ENCODE measurements at places on chromosomes 12 and 14.

DNA sequence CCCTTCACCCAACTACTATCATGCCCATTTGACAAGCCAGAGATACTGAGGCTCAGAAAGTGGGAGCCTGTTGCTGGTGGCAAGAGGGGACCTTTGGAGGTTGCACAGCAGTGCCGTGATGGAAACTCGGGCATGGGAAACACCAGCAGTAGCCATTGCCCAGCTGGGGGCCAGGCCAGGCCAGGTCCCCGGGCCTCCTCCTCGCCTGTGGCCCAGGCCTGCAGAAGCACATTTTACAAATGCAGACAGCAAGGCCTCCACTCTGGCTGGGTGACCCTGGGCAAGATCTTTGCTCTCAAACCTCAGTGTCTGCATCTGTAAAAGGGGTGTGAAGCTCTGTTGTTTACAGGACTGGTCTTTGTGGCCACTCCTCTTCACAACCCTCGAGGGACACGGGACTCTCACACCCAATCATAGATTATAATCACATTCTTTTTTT, 4.5 kb upstream of the SH2B3 start:
- no peak for DNase-seq

DNA sequence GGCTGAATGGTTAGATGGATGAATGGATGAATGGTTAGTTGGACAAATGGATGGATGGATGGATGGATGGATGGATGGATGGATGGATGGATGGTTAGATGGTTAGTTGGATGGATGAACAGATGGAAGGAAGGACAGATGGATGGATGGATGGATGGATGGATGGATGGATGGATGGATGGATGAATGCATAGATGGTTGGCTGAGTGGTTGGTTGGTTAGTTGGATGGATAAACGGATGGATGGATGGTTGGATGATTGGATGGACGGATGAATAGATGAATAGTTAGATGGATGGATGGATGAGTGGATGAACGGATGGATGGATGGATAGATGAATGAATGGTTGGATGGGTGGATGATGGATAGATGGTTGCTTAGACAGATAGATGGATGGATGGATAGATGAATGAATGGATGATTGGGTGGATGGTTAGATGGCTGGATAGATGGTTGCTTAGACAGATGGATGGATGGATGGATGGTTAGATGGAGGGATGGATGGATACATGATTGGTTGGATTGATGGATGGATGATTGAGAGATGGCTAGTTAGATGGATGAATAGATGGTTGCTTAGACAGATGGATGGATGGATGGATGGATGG, 48.8 kb upstream of the HSPB8 start:
- no peak for DNase-seq

- no peak for DNase-seq
Observed at GRCh38 chr12:79883216-79883615, 51.7 kb downstream of the PPP1R12A start.

DNA sequence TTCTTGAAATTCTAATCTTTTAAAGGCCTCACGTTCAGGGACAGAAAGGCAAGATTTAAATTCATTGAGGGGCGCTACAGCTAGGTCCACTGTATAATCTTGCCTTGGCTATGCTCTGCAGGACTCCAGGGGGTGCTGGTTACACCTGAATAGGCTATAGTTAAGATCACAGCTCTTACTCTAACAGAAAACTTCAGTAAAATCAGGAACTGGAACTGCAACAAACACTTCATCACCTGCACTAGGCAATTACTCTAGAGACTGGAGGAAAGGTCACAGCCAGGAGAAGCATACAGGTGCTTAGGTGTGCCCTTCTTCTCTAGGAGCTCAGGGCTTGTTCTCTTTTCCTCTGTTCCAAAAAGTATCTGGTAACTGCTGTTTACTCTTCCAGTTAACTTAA, 20.9 kb downstream of the SLCO1C1 start:
- DNase-seq: no peak

DNA sequence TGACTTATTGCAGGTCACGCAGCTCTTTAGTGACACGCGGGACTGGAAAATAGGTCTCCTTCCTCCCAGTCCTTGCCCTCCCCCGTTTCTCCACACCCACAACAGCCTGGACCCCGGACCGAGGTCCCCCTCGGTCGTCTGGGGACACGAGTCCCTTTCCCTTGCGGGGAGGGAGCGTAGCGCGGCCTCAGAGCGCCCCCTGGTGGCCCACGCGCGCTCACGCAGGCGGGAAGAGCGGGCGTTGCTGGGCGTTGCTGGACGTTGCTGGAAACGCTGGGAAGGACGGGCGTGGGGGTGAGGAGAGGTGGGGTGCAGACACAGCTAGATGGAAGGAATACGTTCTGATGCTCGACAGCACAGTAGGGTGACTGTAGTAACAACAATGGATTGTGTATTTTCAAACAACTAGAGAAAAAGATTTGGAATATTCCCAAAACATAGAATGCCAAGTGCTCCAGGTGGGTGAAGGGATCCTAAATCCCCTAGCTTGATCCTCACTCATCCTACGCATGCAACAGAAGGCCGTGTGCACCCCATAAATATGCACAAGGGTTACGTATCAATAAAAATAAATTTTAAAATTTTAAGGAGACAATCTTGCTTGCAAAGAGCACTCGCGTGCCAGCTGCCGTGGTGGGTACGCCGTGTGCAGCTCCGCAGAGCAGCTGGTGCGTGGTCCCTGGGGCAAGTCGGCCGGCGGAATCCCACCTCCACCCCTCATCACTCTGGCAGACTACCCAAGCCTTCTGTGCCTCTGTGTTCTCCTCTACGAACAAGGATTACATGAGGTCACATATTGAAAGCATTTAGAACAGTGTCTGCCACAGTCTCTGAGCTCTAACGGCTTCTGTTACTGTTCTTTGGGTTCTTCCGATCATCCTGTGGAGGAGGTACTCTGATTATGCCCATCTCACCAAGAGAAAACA, 87.4 kb downstream of the B4GALNT3 start:
- DNase-seq: peak; percentile 28

GRCh38 chr12:67991158-67991557, 1.9 kb downstream of the IFNG-AS1 start:
- no peak for DNase-seq

DNA sequence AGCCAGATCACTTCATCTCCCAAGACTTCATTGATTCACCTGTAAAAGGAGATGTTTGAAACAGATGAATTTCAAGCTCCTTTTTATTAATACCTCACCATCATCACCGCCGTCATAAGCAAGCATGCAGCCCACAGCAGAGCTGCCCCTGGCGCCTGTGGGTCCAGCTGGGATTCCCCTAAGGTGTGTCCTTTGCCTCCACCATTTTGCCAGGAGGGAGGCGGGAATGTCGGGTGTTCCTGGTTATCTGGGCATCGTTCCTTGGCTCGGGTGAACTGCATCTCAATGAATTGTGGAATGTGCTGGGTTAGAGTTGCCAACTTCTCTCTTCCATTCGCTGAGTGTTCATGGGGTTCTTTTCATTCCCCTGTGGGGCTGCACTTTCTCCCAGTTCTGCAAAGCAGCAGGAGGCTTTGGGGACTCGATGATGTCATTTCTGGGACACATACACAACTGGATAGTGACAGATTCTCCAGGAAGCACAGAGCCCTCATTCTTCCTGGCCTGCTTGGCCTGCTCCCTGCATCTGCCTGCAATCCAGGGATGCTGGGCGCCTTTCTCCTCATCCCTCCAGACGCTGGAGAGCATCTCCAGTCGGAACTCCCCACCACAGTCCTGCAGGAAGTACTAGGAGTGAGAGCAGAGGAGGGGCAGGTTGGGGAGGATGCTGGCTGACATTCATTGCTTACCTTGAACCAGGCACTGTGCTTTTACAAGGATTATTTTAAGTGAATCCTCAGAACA, 10.1 kb downstream of the CCND2 start:
- no peak for DNase-seq

GRCh38 chr12:8664228-8664913, 1.7 kb upstream of the MFAP5 start:
- no peak for DNase-seq

DNA sequence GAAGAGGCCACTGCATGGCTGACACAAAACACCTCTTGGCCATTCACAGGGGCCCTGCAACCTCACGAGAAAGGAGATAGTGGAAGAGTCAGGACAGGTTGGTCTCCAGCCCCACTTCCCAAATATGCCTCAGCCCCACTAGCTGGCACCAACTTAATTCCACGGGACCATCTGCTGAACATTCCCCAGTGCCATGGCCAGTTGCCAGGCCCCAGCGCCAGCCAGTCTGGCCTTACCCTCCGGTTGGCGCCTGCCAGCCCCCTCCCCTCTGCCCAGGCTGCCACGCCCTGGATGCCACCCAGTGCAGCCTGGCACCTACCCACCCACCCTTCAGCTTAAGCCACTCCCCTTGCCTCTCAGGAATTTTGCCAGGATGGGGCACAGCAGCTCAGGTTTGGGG, 21.2 kb upstream of the HSPB8 start:
- no peak for DNase-seq

DNA sequence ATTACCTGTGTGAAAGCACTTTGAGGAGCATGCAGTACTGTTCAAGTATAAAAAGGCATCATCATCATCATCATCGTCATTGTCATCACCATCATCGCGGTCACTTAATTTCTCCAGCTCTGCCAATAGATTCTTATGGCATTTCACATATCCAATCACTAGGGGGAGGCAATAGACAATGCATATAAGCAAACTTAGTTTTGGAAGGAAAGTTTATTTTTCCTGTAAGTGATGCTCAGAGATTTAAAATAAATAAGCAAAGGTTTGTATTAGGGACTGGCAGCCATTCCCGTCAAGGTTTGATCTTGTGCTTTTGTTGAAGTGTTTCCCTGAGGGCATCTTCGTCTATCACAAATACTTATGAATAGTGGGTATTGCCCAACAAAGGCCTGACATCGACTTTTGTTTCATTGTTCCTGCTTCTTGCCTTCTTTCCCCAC, 127.4 kb downstream of the KTN1 start:
- peak; percentile 47 for DNase-seq

DNA sequence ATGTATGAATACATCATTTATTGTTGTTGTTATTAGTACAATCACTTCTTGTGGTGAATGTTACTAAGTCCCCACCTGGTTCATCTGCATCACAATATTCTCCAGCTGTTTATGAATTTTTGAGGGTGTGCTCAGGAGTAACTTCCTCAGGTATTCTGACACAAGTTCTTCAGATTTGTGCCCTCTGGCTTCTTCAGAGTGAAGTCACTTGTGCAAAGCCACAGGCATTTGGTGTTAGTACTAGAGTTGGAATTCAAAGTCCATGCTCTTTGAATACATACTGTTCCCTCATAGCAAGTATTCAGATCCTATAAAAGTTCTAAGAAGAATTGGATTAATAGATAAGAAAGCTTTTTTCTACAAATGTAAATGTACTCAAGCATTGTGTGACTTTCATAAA, 150.3 kb upstream of the AVPR1A start:
- DNase-seq: no peak

GRCh38 chr12:78018171-78018910, 187.6 kb downstream of the NAV3 start:
- no peak for DNase-seq
